NCI-H1105 treated with DMSO at 0.1 percent for 48 hours (cell line): ENCODE measurements at places on chromosomes 7 and 10.
A peak's percentile ranks its signal among the peaks of the same experiment; 100 is the strongest.

- no peak for DNase-seq
Measured at GRCh38 chr10:93115661-93116383, 42.1 kb downstream of the CYP26A1 start.

DNA sequence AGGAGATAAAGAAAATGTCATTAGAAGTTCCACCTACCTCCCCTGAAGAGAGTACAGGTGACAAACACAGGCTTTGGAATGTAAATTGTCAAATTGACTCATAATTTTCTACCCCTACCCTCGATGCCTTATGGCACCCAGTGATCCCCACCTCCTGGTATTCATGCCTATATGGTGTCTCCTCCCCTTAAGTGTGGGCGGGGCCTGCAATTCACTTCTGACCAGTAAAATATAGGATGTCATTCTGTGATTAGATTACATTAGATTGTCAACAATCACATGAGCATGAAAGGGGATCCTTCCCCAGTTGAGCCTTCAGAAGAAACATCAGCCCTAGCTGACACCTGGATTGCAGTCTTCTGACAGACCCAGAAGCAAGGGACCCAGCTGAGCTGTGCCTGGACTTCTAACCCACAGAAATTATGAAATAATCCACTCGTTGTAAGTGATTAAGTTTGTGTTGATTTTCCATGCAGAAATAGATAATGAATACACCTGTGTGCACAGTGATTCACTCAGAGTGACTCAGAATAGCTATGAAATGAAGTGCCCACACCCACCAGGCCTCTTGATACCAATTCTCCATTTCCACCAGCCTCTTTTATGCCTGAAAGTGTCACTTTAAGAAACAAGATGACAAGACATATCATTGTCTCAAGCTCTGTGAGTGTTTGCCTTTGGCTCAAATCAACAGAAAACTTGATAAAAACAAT, 8.5 kb upstream of the SLC39A12 start:
- no peak for DNase-seq

DNA sequence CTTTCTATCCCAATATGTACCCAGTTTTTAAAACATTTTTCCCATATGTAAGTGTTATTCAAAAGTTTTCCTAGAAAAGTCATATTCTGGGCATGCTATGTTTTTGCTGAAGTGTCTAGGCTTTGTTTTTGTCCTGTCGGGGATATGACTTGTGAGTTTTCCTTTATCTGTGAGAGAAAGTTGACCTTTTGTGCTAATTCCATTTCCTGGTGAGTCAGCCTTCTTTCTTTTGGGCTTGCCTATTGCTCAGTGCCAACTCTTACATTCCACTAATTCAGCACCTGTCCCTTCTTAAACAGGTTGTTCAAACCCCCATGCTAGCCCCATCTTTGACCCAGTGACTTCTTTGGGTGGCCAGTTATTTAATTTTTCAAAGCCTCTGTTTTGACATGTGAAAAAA, 146.2 kb downstream of the AHR start:
- DNase-seq = no peak

DNA sequence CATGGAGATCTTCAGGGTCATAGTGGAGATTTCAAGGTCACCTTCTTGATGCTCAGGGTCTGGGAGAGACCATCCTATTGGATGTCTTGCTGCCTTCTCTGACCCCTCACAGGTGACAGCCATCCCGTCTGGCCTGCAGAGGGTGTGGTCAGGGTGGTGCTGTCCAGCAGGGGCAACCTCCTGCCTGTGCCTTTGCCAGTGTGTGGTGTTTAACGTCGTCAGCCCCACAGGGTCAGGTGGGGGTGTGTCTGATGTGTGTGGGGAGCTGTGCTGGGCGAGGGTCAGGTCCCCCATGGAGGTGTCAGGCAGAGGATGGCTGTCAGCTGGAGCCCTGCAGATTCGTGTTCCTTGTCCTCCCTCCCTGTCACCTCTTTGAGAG, 16.5 kb downstream of the ADCY1 start:
- no peak for DNase-seq

GRCh38 chr7:153887749-153888569, 164.2 kb upstream of the DPP6 start:
- no peak for DNase-seq

DNA sequence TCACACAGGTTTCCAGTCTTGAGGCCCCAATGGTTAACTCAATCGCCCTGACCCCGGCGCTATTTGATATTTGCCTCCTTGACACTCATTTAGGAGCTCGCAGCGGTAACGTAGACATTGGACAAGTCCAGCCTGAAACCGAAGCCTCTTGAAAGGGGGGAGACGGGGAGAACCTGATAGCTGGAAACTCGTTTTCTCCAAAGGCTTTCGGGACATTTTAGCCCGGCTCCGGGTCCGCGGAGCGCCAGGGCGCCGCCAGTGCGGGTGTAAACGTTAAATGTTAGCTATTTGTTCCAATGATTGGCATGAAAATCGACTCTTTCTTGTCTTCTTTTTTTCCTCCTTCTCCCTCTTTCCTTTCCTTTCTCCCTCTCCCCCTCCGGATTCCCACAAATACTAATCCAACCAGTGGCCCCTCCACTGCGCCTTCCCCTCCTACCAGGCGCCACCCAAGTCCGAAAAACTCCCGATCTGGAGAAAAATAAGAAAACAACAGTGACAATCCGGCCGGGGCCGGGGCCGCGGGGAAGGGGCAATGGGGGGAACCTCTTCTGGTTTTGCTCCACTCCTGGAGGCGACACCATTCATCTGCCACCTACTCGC, 17.2 kb upstream of the GATA3 start:
- no peak for DNase-seq

DNA sequence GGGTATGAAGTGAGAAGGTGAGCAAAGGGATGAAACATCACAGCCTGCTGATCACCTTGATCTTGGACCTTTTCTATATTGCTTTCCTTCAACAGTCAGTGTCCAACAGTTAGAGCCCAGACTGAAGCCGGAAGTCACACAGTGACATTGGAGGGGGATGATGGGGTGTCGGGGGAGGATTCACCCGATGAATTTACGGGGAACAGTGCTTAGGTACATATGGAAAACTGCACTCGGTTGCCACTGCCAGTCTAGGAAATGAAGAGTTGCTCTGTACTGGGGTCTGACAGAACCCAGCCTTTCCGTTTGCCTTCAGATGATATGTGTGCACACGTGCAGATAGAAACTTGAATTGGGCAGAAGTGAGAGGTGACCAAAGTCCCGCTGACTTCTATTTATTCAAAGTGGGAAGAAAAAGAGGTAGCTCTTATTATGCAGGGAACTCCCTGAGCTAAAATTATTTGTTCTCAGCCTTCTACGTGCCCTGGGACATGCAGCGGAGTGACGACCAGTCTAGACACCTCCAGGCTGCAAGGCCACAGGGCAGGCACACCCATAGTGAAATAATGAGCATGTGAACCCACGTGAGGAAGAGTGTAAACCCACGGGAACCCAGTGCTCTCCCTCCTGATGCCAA, 107.2 kb upstream of the INHBA start:
- DNase-seq = no peak

DNA sequence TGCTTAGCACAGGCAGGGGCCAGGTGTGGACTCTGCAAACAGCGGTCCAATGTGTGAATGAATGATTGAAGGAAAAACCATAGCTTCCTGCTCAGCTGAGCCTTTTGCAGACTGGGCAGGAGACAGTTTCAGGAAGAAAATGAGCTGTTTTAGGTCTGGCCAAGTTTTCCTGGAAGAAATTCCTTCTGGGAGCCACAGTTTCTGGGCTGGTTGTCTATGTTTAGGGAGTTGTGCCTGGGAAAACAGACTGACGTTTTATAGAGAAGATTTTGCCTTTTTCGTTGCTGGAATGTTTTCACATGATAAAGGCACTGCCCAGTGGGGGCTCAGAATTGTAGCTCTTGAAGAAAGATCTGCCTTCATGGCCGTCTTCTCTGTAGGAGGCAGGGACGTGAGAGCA, 255.1 kb downstream of the CCSER2 start:
- no peak for DNase-seq

GRCh38 chr10:70743430-70743788, 41.8 kb downstream of the TBATA start:
- DNase-seq = no peak

DNA sequence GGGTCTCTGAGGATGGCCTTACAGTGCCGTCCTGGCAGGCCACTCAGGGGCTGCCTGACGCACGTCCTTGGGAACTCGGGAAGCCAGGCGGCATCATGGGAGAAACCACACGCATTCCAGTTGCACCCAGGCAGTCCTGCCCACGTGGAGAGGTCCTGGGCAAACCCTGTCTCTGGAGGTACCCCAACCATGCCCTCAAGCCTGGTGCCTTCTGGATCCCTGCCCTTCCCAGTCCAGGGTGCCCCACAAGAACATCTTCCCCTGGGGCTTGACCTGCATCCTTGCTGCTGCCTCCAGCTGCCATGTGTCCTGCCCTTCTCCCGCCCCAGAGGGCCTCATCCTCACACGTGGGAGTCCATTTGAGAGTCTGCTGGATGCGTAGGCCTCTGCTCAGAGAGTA, 200.3 kb upstream of the PPP2R2D start:
- DNase-seq = no peak

GRCh38 chr10:70354556-70354955, 27.9 kb downstream of the LRRC20 start:
- no peak for DNase-seq

- DNase-seq = peak; percentile 84
Measured at GRCh38 chr7:134886353-134887057, 99.8 kb upstream of the AGBL3 start.

DNA sequence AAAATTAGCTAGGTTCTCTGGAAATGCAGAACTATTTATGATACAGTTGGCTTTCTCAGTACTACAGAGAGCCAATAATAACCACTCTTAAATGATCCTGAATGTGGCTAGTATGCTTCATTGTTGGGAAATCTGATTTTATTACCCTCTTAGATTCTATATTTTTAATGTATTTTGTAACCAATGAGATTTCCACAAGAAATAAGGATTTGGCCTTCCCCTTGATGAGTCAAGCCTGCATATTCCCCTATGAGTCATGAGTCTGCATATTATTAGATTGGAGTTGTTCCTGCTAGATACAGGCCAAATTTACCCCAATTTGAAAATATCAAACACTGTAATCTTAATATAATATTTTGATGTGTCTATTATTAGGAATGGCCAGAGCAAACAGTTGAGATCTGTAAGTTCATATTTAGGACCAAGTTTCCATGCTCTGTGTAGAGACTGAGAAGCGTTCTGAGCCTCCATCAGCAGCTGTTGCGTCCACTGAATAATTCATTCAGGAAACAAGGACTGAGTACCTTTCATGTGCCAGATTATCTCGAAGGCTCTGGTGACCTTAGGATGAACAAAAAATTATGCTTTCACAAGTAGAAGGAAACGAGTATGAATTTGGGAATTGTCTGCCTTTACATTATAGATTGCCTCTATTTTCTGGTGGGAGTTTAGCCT, 793.4 kb downstream of the NRG3 start:
- DNase-seq = no peak

DNA sequence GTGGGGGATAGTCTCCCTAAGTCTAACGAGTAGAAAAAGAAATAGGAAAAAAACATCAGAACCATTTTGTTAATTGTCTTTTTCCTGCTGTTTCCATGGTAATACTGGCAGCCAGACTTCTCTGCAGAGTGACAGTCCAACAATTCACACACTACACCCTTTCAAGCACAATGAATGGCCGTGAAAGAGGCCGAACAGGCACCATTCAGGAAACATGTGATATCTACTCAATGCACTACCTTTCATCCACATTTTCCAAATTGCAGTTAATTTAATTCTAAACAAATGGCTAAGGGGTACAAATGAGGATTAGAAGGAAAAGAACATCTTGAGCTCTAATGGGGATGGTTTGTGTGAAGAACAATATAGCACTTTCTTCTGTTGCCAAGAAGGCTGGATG, 358.5 kb upstream of the ANKRD30A start:
- no peak for DNase-seq

DNA sequence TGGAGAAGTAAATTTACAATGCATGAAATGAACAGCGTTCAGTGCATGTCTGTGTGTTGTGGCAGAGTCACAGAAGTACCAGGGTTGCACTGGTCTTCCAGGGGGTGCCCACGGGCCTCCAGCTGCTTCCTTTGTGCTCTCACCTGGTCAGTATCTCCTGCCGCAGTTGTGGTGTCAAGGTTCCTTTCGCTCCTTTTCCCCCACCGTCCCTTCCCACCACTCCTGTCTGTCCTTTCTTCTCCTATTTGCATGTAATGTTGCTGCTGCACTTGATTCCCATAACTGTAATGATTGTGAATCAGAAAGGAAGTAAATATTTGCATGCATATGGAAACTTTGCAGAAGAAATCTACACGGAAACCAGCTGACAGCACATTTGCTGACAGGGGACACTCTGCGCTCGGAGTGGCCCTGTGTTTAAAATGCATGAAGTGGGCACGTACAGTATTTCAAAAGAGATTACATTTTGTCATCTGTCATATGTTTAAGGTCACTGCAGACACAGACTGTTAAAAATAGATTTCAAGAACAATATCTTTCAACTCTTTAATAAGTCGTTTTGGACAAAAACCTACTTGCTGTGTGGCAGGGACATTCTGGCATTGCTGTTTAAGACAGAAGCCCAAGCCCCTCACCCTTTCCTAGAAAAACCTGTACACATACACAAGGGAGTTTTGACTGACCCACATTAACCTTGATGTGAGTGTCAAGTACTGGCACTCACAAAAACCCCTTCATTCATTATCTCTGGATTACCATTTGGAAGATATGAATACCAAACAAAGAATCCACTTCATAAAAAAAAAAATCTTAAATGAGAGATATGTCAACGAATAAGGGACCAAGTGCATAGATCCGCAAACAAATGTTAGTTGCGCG, 336.7 kb upstream of the KLF6 start:
- DNase-seq = no peak

DNA sequence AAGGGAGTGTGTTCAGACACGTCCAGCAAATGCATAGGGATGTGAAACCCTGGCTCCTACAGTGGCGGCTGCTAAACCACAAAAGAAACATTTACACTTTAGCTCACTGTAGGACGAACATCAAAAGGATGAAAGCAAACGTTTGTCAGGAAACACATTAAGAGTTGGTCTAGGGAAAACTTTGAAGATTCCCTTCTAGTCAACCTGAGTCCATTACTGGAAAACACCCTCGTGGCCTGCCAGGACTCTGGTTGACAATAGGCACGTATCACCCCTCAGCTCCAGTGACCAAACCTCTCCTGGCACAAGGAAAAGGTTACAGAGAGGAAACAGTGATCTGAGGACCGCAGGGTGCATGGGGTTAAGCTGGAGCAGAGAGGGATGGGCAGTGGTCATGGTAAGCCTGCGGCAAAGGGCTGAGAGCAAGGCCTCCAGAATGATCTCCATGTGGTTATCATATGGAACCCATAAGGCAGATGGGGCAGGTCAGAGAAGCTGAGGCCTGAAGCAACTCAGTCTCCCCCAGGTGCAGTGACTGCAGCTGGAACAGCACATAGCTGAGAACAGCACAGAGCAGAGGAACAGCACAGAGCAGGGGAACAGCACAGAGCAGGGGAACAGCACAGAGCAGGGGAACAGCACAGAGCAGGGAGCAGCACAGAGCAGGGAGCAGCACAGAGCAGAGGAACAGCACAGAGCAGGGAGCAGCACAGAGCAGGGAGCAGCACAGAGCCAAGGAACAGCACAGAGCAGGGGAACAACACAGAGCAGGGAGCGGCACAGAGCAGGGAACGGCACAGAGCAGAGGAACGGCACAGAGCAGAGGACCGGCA, 49.9 kb downstream of the CHST15 start:
- DNase-seq = no peak

GRCh38 chr10:55214608-55215007, 413.6 kb upstream of the PCDH15 start:
- no peak for DNase-seq
